ENCODE measurements at places on chromosomes 4 and X.

DNA sequence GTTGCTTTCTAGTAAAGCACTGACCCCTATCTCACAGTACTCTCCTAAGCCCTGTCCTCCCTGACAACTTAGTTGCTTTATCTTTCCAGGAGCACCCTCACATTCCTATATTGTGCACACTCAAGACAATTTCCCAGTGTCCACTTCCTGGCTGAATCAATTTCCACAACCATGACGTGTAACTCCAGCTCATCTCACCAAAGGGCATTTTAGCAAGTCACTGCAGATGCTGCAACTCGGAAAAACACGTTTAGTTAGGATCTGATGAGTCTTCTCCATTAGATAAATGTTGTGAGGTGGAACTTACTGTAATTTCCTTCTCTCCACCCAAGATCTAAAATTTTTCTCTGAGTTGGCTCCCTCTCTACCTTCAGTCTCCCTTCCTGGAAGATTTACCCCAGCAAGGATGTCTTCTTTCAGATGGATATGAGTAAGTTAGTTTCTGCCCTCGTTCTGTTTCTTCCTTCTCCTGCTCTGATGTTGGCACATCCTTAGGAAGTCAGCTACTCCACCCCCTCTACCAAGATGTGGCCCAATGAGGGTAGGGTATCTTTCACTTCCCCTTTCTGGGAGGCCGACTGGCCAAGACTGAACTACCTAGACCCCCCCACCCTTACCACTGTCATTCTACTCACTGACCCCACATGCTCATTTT is 28.8 kb upstream of the IL13RA1 start:
- no peak for DNase-seq

- DNase-seq = no peak
Observed at GRCh38 chrX:53072418-53073114, 9.6 kb upstream of the TSPYL2 start.

GRCh38 chr4:3297066-3297859 is 4.4 kb downstream of the RGS12 start:
- no peak for DNase-seq

DNA sequence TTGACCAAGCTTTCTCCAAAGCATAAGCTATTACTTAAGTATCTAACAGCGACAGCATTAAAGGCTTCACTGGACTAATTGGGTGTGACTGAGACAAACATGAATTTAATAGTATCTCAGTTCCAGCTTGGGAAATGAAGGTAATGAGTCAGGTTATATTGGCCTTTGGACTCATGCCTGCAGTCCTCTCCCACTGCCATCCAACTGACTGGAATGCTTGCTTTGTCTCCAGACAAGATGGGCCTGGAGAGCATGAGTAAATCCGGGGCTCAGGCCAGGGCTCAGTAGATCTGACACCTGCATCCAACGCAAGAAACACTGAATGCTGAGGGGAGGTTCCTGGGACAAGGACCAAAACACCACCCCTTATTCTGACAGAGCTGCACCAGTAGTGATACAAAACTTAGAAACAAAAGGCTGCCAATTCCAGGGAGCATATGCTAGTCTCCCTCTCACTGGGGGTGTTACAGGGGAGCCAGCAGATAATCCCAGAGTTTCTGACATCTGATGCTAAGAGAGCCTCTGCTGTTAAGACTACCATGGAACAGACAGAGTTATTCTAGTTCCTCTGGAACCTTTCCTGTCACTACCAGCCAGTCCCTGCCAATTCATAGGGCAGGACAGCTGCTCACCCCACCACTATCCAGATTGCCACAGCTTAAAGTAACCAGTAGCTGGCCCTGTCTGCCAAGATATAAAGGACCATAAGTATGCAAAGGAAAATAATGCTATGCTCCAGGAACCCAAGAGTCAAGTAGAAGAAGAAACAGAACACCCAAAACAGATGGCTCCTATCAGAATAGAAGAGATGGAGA is 293.8 kb downstream of the IQCM start:
- no peak for DNase-seq

- DNase-seq = no peak
Observed at GRCh38 chrX:111007238-111007637, 88.8 kb upstream of the PAK3 start.

DNA sequence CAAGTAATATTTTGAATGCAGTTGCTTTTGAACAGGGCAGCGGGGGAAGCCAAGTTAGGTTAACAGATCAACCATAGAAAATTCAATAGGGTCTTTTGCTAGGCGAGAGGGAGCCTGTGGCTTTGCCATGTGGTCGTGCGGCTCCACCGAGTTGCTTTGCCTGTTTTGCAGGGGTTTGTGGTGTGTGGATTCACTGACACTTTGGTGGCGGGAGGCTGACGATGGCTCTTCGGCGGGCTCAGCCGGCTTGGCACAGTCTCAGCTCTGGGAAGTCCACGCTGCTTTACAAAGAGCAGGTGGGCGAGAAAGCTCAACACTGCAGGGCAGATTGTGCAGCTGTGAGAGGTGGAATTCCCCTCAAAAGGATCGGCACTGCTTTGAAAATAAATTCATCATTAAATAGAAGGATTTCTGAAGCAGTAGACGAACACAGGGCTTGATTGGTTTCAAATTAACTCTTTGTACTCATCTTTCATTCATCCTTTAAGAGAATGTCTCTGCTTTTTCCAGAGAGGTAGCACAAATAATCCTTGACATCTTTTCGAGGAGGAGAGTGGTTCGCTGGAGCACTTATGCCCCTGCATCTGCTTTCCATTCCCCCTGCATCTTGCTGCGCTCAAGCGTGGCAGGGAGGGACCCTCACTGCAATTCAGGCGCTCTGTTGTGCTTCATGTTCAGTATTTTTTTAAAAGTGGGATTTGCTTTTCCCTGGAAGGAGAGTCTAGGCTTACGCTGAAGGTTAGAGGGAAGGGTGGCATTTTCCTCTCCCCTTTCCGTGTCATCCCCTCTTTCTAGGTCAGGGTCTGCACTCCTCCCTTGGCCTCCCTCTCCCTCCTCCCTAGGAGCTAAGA is 201.8 kb upstream of the LEF1 start:
- DNase-seq = no peak
